Activated CD4-positive, alpha-beta memory T cell treated with anti-CD3 and anti-CD28 coated beads, Interleukin-2, amount 10 ng/mL, durations not matched to agents 7 days and 5 days (primary cell): ENCODE measurements at places on chromosomes 2 and 18. TPM values are rescaled to one million over a fixed set of nuclear protein-coding genes. Genes with fewer than 3 reads are reported as not detected.

GRCh38 chr2:150919901-150920300 is 341.8 kb downstream of the RBM43 start:
- DNase-seq = no peak
- no peaks in the 10 kb centered on the region for H3K4me1 ChIP-seq
- H3K4me3 ChIP-seq = no peak overlapping the region
- H3K36me3 ChIP-seq = no peaks in the 10 kb centered on the region
- H3K27ac ChIP-seq = no peak overlapping the region

DNA sequence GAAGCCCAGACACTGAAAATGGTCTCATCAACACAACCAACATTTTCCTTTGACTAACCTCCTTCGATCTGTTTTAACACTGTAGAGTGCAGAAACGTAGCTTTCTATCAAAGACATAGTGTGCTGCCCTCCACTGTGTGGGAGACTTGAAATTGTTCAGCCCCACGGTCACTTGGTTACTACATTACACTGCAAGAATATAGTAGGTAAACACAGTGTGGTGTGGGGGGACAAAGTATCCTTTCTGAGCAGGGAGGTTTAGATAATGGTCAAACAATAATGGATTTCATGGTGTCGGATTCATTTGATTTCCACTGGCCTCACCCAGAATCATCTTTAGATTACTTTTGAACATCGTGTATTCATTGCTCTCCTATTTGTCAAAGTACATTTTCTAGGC is 181.0 kb downstream of the ERBB4 start:
- H3K27ac ChIP-seq = no peak overlapping the region
- H3K4me1 ChIP-seq = no peaks in the 10 kb centered on the region
- no peak overlapping the region for H3K4me3 ChIP-seq
- H3K27me3 ChIP-seq = no peaks in the 10 kb centered on the region
- DNase-seq = no peak

The VWA3B gene
- not detected for total RNA-seq

DNA sequence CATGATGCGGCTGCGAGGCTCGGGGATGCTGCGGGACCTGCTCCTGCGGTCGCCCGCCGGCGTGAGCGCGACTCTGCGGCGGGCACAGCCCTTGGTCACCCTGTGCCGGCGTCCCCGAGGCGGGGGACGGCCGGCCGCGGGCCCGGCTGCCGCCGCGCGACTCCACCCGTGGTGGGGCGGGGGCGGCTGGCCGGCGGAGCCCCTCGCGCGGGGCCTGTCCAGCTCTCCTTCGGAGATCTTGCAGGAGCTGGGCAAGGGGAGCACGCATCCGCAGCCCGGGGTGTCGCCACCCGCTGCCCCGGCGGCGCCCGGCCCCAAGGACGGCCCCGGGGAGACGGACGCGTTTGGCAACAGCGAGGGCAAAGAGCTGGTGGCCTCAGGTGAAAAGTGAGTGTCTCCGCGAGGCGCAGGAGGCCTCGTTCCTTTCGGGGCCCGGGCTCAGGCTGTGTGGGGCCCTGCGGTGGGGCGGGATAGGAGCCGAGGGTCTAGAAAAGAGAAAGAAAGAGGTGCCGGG is 520 bp downstream of the GLS start:
- H3K4me3 ChIP-seq = peak overlapping the region; percentile 94
- H3K36me3 ChIP-seq = peaks cover 30% of the 10 kb centered on the region
- no peaks in the 10 kb centered on the region for H3K27me3 ChIP-seq
- H3K27ac ChIP-seq = peak overlapping the region; percentile 100

DNA sequence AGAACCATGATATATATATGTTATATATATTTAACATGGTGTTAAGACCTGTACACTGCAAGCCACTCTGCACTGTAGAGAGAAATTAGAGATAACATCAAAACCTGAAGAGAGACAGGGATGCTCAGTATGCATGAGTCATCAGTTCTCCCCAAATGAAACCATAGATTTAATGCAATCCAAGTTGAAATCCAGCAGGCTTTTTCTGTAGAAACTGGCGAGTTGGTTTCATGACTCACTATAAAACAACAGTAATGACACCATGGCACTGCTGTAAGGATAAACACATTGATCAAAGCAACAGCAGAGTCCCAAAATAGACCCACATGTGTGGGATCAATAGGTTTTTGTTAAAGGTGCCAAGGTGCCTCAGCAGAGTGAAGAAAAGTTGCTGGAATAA is 65.8 kb downstream of the RTP5 start:
- H3K4me3 ChIP-seq = no peak overlapping the region
- peaks cover 40% of the 10 kb centered on the region for H3K4me1 ChIP-seq
- peaks cover 2% of the 10 kb centered on the region for H3K36me3 ChIP-seq
- DNase-seq = no peak
- no peaks in the 10 kb centered on the region for H3K27me3 ChIP-seq

- no peak overlapping the region for H3K4me3 ChIP-seq
- no peak for DNase-seq
- no peaks in the 10 kb centered on the region for H3K27me3 ChIP-seq
- H3K36me3 ChIP-seq = no peaks in the 10 kb centered on the region
Measured at GRCh38 chr2:128380961-128381938, 62.6 kb upstream of the HS6ST1 start.

- H3K4me3 ChIP-seq = no peak overlapping the region
- H3K36me3 ChIP-seq = no peaks in the 10 kb centered on the region
- no peak overlapping the region for H3K27ac ChIP-seq
- DNase-seq = no peak
- no peaks in the 10 kb centered on the region for H3K27me3 ChIP-seq
- H3K4me1 ChIP-seq = no peaks in the 10 kb centered on the region
Measured at GRCh38 chr2:217632043-217632442, 370.8 kb downstream of the TNS1 start.

The SULT1C2 gene
- total RNA-seq = not detected

- H3K27me3 ChIP-seq = no peaks in the 10 kb centered on the region
- no peak overlapping the region for H3K4me3 ChIP-seq
- H3K27ac ChIP-seq = no peak overlapping the region
- H3K4me1 ChIP-seq = peaks cover 55% of the 10 kb centered on the region
- H3K36me3 ChIP-seq = peaks cover 19% of the 10 kb centered on the region
Measured at GRCh38 chr2:218293715-218294429, 1.6 kb upstream of the TMBIM1 start.

GRCh38 chr2:54903736-54904554 is 146.3 kb downstream of the RTN4 start:
- no peak overlapping the region for H3K27ac ChIP-seq
- H3K4me3 ChIP-seq = no peak overlapping the region
- peaks cover 13% of the 10 kb centered on the region for H3K4me1 ChIP-seq
- DNase-seq = peak; percentile 73

The ANKRD23 gene
- total RNA-seq = 15.5 TPM

GRCh38 chr2:20519309-20519708 is 72.4 kb downstream of the RHOB start:
- no peak overlapping the region for H3K4me3 ChIP-seq
- no peak for DNase-seq
- peaks cover 17% of the 10 kb centered on the region for H3K4me1 ChIP-seq
- H3K27me3 ChIP-seq = peaks cover 5% of the 10 kb centered on the region

- no peak overlapping the region for H3K4me3 ChIP-seq
- H3K27me3 ChIP-seq = peaks cover 21% of the 10 kb centered on the region
- peaks cover 8% of the 10 kb centered on the region for H3K4me1 ChIP-seq
- H3K36me3 ChIP-seq = no peaks in the 10 kb centered on the region
- DNase-seq = no peak
Measured at GRCh38 chr2:219688560-219689445, 61.4 kb downstream of the SLC4A3 start.

The TMEM247 gene
- total RNA-seq = not detected

The GCG gene
- not detected for total RNA-seq

The SPP2 gene
- total RNA-seq = not detected

DNA sequence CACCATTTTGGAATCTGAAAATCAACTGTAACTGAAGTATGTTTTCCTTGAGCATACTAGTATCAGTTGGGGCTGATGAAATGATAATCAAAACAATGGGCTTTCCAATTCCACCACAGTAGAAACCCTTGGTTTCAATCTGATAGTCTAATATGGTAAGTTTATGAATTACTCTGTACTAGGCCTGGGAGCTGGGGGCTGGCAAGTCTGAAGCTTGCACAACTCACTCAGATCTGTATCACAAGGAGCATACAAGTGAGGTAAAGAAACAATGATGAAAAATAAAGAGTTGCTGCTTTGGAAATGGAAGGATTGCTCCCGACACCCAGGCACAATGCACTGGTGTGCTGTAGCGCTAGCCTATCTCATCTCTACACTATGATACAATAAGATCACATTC is 19.4 kb downstream of the ZEB2 start:
- H3K4me3 ChIP-seq = no peak overlapping the region
- H3K27ac ChIP-seq = no peak overlapping the region
- peaks cover 5% of the 10 kb centered on the region for H3K27me3 ChIP-seq
- DNase-seq = no peak
- peaks cover 19% of the 10 kb centered on the region for H3K4me1 ChIP-seq
- H3K36me3 ChIP-seq = peaks cover 11% of the 10 kb centered on the region

- H3K27me3 ChIP-seq = no peaks in the 10 kb centered on the region
- H3K27ac ChIP-seq = no peak overlapping the region
- no peak overlapping the region for H3K4me3 ChIP-seq
- DNase-seq = no peak
- peaks cover 37% of the 10 kb centered on the region for H3K4me1 ChIP-seq
Measured at GRCh38 chr2:143087033-143087432, 42.2 kb upstream of the ARHGAP15 start.

DNA sequence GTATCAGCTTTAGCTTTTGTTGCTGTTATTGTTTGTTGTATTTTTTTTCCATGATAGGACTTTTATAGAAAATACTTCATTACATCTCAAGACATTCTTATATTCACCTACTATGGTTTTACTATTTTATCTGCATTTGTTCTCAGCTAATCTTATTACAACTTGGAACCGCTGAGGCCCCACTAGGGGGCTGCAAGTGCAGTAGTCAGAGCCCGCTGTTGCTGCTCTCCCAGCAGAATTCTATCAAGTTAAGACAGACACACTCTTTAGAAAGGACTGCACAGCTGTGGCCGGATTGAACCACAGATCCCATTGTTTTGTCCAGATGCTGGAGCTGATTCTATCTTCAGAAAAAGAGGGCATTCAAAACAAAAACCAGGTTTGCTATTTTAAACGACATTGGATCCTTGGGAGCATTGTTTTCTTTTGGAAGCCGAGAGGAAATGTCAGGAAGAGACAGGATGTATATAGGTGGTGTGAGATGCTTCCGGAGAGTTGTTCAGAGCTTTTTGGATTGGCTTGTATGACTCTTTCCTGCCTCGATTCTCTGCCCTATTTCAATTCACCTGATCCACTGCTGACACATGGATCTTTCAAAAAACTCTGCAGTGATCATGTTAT is 105.7 kb upstream of the GAREM1 start:
- no peak for DNase-seq
- no peak overlapping the region for H3K4me3 ChIP-seq
- H3K4me1 ChIP-seq = no peaks in the 10 kb centered on the region

DNA sequence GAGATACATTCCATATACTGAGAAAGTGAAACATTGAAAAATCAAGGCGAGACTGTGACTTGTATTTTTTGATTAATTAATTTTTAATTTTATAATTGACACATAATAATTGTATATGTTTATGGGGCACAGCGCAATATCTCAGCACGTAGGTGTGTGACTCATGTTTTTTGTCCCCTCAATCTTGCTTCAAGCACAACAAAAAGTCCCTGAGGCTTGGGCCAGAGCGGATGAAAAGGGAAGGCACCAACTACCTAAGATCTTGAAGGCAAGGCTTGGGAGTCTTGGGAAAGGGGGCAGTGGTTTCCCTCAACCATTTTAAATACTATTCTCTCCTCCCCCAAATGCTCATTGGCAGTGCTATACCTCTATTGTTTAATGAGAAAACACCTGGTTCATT is 9.9 kb downstream of the SGPP2 start:
- H3K4me1 ChIP-seq = peaks cover 5% of the 10 kb centered on the region
- H3K27me3 ChIP-seq = no peaks in the 10 kb centered on the region

The SERPINB12 gene
- total RNA-seq = not detected

The ARHGEF33 gene
- 0.28 TPM for total RNA-seq

DNA sequence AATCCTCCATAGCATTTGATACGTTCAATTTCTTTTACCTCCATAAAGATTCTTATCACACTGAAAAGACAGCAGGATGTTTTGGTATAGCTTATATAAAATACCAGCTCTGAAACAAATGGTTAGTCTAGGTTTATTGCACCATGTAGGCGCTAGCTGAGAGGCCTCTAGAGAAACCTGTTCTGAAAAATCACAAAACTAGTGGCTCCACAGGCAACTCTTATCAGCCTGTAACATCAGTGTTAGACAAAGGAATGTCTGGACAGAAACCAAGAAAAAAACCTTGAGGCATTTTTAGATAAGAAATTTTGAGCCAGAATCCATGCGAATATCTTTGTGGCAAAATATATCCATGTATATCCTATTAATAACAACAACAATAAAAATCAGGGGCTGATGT is 440.4 kb upstream of the MAP2 start:
- H3K4me3 ChIP-seq = no peak overlapping the region
- DNase-seq = no peak
- no peaks in the 10 kb centered on the region for H3K27me3 ChIP-seq
- no peak overlapping the region for H3K27ac ChIP-seq
- no peaks in the 10 kb centered on the region for H3K36me3 ChIP-seq
- no peaks in the 10 kb centered on the region for H3K4me1 ChIP-seq

The KCNK3 gene
- not detected for total RNA-seq

- no peaks in the 10 kb centered on the region for H3K27me3 ChIP-seq
- no peak overlapping the region for H3K4me3 ChIP-seq
- peaks cover 7% of the 10 kb centered on the region for H3K4me1 ChIP-seq
- no peak overlapping the region for H3K27ac ChIP-seq
- DNase-seq = no peak
Measured at GRCh38 chr18:36850527-36851201, 21.7 kb downstream of the KIAA1328 start.

The CABLES1 gene
- total RNA-seq = 2.8 TPM

The NHEJ1 gene
- total RNA-seq = 12.2 TPM

DNA sequence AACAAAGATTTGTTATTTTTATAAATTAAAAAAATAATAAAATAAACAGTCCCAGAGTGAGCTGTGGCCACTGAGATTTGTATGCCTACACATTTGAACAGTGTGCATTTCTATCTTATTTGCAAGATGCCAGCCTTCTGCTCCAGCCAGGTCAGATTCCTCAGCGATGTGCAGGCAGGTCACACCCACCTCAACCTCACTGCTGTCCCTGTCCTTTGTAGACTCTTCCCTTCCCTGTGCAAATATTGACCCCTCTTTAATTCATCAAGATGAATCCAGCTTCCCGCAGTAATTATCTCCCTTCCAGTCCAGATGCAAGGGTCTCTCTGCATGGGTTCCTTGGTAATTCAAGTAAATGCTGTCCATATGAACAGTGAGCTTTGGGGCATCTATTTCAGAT is 256.2 kb downstream of the PIEZO2 start:
- no peak overlapping the region for H3K4me3 ChIP-seq
- H3K27ac ChIP-seq = no peak overlapping the region
- no peak for DNase-seq
- no peaks in the 10 kb centered on the region for H3K27me3 ChIP-seq

The ST6GAL2 gene
- not detected for total RNA-seq

DNA sequence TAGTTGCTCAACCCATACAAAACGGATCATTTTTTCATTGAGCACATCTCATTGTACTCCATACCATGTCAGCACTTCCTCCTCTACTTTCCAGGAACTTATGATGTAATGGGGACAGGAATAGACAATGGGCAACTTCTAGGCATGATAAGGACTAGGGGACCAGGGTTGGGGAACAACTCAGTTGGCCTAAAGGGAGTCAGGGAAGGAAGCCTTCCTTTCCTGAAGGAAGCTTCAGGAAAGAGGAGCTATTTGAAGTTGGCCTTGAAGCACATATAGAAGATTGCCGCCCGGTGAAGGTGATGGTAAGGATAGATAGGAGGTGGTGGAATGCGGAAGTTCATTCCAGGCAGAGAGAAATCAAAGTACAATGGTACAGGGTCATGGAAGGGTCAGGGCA is 283.9 kb downstream of the SLC8A1 start:
- no peaks in the 10 kb centered on the region for H3K4me1 ChIP-seq
- no peak overlapping the region for H3K4me3 ChIP-seq
- no peak overlapping the region for H3K27ac ChIP-seq
